Large intestine (tissue), 12 donors: ENCODE measurements at places on chromosomes 2 and 18.

- no peaks in the 10 kb centered on the region for H3K4me1 ChIP-seq
- no peak for DNase-seq
- no peaks in the 10 kb centered on the region for H3K36me3 ChIP-seq
- no peaks in the 10 kb centered on the region for H3K27me3 ChIP-seq
- no peak overlapping the region for H3K27ac ChIP-seq
- no peak overlapping the region for H3K4me3 ChIP-seq
Observed at GRCh38 chr2:122927197-122927596, 1097.9 kb upstream of the CNTNAP5 start.

DNA sequence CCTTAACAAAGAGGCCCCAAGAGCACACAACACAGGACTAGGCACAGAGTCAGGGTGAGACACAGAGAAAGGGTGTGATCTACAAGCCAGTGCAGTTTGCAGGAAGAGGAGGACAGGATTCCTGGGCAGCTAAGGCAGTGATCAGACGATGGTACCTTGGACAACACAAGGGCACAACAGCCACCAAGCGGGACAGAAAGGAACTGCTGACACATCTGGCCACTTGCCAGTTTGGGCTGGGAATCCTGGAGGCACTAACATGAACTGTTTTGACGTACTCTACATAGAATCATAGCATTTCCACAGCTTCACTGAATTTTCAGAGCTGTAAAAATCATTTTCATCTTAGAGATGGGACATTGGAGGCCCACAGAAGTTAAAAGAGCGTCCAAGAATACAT, 221.5 kb upstream of the SLC35G4 start:
- H3K4me1 ChIP-seq, result no peaks in the 10 kb centered on the region
- H3K4me3 ChIP-seq, result no peak overlapping the region
- DNase-seq, result no peak
- no peak overlapping the region for H3K27ac ChIP-seq

- H3K36me3 ChIP-seq, result no peaks in the 10 kb centered on the region
- H3K27me3 ChIP-seq, result no peaks in the 10 kb centered on the region
- H3K27ac ChIP-seq, result no peak overlapping the region
- no peak for DNase-seq
- no peaks in the 10 kb centered on the region for H3K4me1 ChIP-seq
- no peak overlapping the region for H3K4me3 ChIP-seq
Observed at GRCh38 chr2:64784168-64785061, 130.7 kb upstream of the SERTAD2 start.

GRCh38 chr2:46148369-46148736, 148.9 kb upstream of the EPAS1 start:
- H3K27ac ChIP-seq, result no peak overlapping the region
- H3K27me3 ChIP-seq, result no peaks in the 10 kb centered on the region
- H3K4me1 ChIP-seq, result peaks cover 5% of the 10 kb centered on the region
- DNase-seq, result no peak

DNA sequence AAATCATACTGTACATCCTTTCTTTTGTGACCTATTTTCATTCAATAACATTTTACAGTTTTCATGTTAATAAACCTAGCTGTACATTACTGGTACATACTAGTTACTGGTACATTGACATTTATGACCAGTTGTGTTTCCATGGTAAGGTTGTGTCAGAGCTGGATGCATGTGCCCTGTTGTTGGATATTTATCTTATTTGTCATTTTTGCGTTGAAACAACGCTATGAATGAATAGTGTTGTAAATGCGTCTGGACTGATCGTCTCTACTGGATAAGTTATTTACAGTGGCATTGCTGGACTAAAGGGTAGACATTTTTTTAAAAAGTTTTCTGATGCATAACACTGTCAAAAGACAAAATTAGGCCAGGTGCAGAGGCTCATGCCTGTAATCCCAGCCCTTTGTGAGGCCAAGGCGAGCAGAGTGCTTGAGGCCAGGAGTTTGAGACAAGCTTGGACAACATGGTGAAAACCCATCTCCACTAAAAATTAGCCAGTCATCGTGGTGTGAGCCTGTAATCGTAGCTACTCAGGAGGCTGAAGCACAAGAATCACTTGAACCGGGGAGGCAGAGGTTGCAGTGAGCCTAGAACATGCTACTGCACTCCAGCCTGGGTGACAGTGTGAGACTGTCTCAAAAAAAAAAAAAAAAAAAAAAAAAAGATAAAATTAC, 40.2 kb downstream of the MCFD2 start:
- DNase-seq, result no peak
- peaks cover 5% of the 10 kb centered on the region for H3K4me1 ChIP-seq
- no peak overlapping the region for H3K4me3 ChIP-seq
- no peaks in the 10 kb centered on the region for H3K36me3 ChIP-seq
- no peaks in the 10 kb centered on the region for H3K27me3 ChIP-seq
- H3K27ac ChIP-seq, result no peak overlapping the region

DNA sequence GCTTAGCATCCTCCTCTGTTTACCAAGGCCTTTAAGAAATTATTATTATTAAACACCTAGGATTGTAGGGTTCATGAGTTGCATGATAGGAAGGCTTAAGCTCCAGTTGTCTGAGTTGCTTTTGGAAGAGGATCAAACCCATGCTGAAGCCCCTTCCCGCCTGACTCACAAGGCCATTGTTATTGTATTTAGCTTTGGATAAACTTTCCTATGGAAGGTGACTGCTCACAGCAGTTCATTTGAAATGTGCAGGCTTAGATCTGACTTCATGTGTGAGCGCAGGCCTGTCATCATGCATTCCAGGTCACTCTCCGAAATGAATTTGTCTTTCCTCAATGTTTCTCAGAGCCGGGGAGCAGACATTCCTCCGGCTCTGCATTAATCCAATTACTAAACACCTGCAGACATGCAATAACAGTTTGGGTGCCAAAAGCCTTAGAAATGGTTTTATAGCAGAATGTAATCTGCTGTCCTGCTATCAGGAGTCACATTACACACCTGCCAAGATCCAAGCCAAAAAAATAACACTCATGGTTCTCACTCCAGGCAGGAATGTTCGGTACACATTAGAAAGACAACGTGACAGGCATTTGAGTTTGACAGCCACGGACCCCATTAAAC, 119.9 kb downstream of the OSR1 start:
- H3K4me1 ChIP-seq, result no peaks in the 10 kb centered on the region
- no peak for DNase-seq
- H3K27ac ChIP-seq, result no peak overlapping the region
- H3K36me3 ChIP-seq, result no peaks in the 10 kb centered on the region

- no peak overlapping the region for H3K27ac ChIP-seq
- H3K36me3 ChIP-seq, result no peaks in the 10 kb centered on the region
- no peaks in the 10 kb centered on the region for H3K4me1 ChIP-seq
- H3K27me3 ChIP-seq, result no peaks in the 10 kb centered on the region
Observed at GRCh38 chr18:74826572-74826971, 228.9 kb downstream of the ZNF407 start.

DNA sequence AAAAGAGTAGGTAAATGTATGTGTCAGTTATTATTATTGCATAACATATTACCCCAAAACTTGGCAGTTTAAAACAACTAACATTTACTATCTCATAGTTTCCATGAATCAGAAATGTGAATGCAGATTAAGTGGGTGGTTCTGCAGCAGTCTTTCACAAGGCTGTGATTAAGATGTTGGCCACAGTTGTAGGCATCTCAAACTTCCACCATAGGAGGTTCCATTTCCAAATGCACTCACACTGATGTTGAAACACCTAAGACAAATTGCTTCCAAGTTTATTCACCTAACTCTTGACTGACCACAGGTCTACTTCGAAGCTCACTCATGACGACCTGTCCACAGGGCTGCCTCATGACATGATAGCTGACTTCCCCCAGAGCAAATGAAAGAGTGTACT, 360.8 kb downstream of the GRB14 start:
- H3K4me3 ChIP-seq, result no peak overlapping the region
- no peak overlapping the region for H3K27ac ChIP-seq
- no peaks in the 10 kb centered on the region for H3K36me3 ChIP-seq
- no peaks in the 10 kb centered on the region for H3K4me1 ChIP-seq
- DNase-seq, result no peak
- H3K27me3 ChIP-seq, result no peaks in the 10 kb centered on the region
